Stimulated activated CD8-positive, alpha-beta memory T cell treated with anti-CD3 and anti-CD28 coated beads, Interleukin-4, amount 100 ng/mL, for 1 hour (primary cell): ENCODE measurements at places on chromosomes 4 and X.

GRCh38 chr4:161816958-161817357 lies 346.8 kb downstream of the FSTL5 start:
- no peak for DNase-seq

- DNase-seq: no peak
Observed at GRCh38 chrX:15873566-15873965, 19.0 kb upstream of the AP1S2 start.

GRCh38 chrX:142688256-142688655 lies 337.5 kb upstream of the SPANXN4 start:
- DNase-seq: no peak

- DNase-seq: no peak
Observed at GRCh38 chr4:177105536-177105935, 204.1 kb upstream of the NEIL3 start.

GRCh38 chrX:115940888-115941332 lies 229.6 kb upstream of the AGTR2 start:
- DNase-seq: no peak

DNA sequence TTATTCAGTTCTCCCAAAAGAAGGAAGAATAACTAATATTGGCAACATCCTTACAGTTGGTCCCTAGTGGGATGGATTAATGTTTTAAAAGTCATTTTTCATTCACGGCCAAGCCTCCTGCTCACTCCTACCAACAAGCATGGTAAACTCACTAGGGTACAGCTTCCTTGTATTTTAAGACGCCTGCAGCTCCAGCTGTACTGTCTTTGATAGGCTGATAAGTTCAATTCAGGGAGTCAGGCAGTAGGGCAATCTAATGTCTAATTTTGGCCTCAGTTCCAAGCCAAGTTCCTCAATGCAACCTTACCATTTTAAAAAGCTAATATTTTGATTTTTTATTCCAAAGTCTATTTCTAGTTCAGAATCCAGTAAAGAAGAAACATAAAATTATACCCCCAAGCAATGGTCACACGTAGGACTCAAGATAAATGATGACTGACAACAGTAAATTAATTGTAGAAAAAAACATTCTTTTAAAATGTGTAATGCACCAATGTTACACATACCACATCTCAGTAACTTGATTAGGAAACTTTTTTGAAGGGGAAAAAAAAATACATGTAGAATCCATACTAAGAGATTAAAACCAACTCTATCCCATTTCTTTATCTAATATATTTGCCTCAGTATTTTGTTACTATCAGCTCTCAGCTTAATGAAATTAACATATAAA lies 9.3 kb downstream of the LCORL start:
- DNase-seq: no peak

DNA sequence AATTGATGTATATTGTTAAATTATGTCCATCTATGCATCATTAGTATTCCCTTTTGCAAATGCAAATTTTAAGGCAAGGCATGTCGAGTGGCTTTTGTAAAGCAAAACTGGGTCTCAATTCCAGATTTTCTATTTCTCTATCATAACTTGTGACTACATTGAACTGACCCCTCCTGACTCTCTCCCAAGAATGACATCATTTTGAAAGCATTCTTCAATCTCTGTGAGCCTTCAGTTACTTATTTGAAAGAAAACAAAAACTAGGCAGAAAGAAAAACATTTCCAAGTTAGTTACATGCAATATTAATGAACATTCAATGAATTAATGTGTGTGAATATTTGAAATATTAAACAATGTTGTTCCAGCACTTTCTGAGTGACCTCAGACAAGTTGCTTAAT lies 314.3 kb upstream of the CLNK start:
- DNase-seq: no peak

DNA sequence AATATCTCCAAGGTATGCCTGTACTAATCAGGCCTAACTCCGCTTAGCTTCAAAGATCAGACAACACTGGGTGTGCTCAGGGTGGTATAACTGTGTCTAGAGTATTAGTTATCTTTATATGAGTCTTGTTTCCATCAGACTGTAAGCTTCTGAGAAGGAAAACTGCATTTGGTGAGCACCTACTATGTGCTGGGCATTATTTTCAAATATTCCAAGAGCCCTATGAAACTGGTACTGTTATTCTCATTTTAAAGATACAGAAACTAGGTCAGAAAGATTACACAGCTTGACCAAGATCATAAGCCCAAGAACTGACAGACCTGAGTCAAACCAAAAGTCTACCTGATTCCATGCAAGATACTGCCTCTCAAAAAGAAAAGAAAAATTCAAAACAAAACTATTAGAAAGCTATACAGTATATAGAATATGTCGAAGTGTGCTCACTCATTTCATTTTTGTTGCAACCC lies 44.4 kb downstream of the LRBA start:
- no peak for DNase-seq

GRCh38 chrX:102684772-102685520 lies 27.3 kb upstream of the GPRASP2 start:
- no peak for DNase-seq
